ENCODE measurements at places on chromosomes 12 and 14. TPM values are rescaled to one million over a fixed set of nuclear protein-coding genes. Genes with fewer than 3 reads are reported as not detected.

Gene LBHD2
- not detected for total RNA-seq

Gene MIP
- total RNA-seq, result not detected

Gene SCARB1
- total RNA-seq, result 14.1 TPM

Gene CAPZA3
- total RNA-seq, result not detected

Gene TAS2R50
- not detected for total RNA-seq

Gene CLEC2B
- 6.8 TPM for total RNA-seq

Gene ISCU
- 444 TPM for total RNA-seq

Gene SERPINA9
- total RNA-seq, result not detected

Gene BRMS1L
- total RNA-seq, result 11.7 TPM

Gene TAS2R9
- total RNA-seq, result not detected

Gene KRT6A
- 0.16 TPM for total RNA-seq

Gene RPL6
- total RNA-seq, result 646 TPM

Gene PLA2G1B
- total RNA-seq, result not detected

Gene PROX2
- total RNA-seq, result not detected

Gene LRP1-AS
- total RNA-seq, result not detected

Gene VWF
- total RNA-seq, result 244 TPM

Gene SLC6A12
- total RNA-seq, result 0.68 TPM

Gene RTL1
- total RNA-seq, result not detected

Gene RNU4-1
- total RNA-seq, result 1,499 TPM

Gene TRPV4
- total RNA-seq, result 0.32 TPM

Gene DNAI7
- 2.3 TPM for total RNA-seq

Gene PABPN1
- 73.7 TPM for total RNA-seq

Gene NDRG2
- total RNA-seq, result 321 TPM

Gene TM7SF3
- total RNA-seq, result 22.3 TPM

Gene STAT2
- 31.6 TPM for total RNA-seq

Gene FGD4
- total RNA-seq, result 17.4 TPM

Gene KRT77
- total RNA-seq, result not detected

Gene TMBIM6
- 275 TPM for total RNA-seq

Gene SUSD6
- total RNA-seq, result 22.4 TPM

Gene TMEM117
- 7.1 TPM for total RNA-seq

Gene TPPP2
- total RNA-seq, result 1.1 TPM

Gene PLCZ1
- not detected for total RNA-seq

Gene XPOT
- 25.4 TPM for total RNA-seq

Gene ANG
- total RNA-seq, result 4.5 TPM

Gene ACOT2
- 232 TPM for total RNA-seq

Gene BMAL2
- total RNA-seq, result 1.2 TPM

Gene PELI2
- 3.2 TPM for total RNA-seq

Gene SLC17A8
- not detected for total RNA-seq

Gene CISTR
- 1.7 TPM for total RNA-seq

Gene TAS2R7
- not detected for total RNA-seq

Gene ZDHHC22
- total RNA-seq, result not detected

Gene JPH4
- 0.24 TPM for total RNA-seq

Gene NTF3
- total RNA-seq, result 0.78 TPM

Gene FOXM1
- 1.2 TPM for total RNA-seq

Gene RNF31
- 33.4 TPM for total RNA-seq

Gene OTX2
- total RNA-seq, result not detected

Gene PTGER2
- total RNA-seq, result 0.76 TPM

Gene OR4E2
- total RNA-seq, result not detected

Gene SLC6A15
- not detected for total RNA-seq

Gene NEUROD4
- total RNA-seq, result not detected

Gene KRT78
- not detected for total RNA-seq

Gene ANKRD33
- not detected for total RNA-seq

Gene ADAM20
- total RNA-seq, result 0.35 TPM

Gene KRT71
- total RNA-seq, result not detected

Gene IGF1
- 10.9 TPM for total RNA-seq

Gene SERPINA1
- total RNA-seq, result 9.1 TPM

Gene TMEM229B
- total RNA-seq, result 4.2 TPM

Gene PLEKHH1
- 7.3 TPM for total RNA-seq

Gene APOLD1
- total RNA-seq, result 19.7 TPM

Gene C12orf54
- total RNA-seq, result not detected
